Retina (tissue), 1 donor: ENCODE measurements at places on chromosomes 1 and 21.

DNA sequence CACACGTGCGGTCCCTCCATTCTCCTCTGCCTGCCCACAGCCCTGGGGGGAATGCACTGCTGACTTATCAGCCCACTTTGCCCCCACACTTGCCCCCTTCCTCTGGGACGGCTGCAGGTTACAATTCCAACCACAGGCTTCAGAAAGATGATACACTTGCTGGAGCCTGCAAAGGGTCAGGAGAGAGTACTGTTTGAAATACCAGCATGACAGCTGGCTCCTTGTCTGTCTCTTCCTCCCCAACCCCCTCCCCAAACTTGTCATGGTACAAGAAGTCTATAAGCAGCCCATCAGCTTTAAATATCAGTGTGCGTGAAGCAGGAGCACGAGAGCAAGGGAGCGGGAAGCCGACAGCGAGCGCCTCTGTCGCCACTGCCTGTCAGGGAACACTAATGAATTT lies 62.4 kb downstream of the ERI3 start:
- no peak for DNase-seq

DNA sequence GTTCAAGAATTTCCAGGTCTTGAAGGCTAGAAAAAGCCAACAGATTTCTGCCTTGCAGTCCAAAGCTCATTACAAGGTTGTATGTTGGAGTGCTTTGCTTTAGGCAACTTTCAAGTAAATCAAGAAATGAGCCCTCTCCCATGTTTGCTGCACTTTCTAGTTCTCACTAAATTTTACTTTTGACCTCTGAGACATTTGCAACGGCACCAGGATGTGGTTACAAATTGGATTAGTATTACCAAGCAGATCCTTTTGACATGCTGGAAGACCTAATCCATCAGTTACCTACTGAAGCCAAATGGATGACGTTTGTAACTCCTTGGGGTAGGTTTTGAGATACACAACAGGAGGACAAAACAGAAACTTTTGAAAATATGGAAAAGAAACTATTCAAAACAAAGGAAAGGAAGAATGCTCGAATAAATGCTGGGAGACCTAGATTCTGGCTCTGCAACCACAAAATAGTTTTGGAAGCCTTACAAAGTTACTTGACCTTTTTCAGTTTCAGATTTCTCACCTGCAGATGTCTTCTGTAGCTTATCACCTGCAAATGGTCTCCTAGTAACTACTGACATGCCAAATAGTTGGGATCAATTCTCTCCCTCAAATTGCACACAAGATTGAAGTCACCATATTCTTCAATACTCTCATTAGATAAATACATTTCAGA lies 251.7 kb upstream of the ADGRL2 start:
- no peak for DNase-seq

- no peak for DNase-seq
These were observed 68.6 kb downstream of the TGFBR3 start for GRCh38 chr1:91817211-91817905.

- no peak for DNase-seq
These were observed 238.5 kb upstream of the RAB4A start for GRCh38 chr1:229032375-229032774.

- DNase-seq = no peak
These were observed 72.3 kb downstream of the RUSC1 start for GRCh38 chr1:155392898-155393411.

- no peak for DNase-seq
These were observed 320.7 kb downstream of the AJAP1 start for GRCh38 chr1:4974981-4975685.

GRCh38 chr1:92096317-92096716 lies 16.2 kb downstream of the BTBD8 start:
- DNase-seq = no peak

GRCh38 chr21:41164052-41164451 lies 3.9 kb upstream of the BACE2 start:
- DNase-seq = no peak

DNA sequence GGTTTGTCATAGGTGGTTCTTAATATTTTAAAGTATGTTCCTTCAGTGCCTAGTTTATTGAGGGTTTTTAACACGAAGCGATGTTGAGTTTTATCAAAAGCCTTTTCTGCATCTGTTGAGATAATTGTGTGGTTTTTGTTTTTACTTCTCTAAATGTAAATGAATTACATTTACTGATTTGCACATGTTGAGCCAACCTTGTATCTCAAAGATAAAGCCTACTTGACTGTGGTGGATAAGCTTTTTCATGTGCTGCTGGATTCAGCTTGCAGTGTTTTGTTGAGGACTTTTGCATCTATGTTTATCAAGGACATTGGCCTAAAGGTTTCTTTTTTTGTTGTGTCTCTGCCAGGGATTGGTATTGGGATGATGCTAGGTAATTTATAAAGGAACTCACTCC lies 142.5 kb downstream of the PRDM2 start:
- DNase-seq = no peak

DNA sequence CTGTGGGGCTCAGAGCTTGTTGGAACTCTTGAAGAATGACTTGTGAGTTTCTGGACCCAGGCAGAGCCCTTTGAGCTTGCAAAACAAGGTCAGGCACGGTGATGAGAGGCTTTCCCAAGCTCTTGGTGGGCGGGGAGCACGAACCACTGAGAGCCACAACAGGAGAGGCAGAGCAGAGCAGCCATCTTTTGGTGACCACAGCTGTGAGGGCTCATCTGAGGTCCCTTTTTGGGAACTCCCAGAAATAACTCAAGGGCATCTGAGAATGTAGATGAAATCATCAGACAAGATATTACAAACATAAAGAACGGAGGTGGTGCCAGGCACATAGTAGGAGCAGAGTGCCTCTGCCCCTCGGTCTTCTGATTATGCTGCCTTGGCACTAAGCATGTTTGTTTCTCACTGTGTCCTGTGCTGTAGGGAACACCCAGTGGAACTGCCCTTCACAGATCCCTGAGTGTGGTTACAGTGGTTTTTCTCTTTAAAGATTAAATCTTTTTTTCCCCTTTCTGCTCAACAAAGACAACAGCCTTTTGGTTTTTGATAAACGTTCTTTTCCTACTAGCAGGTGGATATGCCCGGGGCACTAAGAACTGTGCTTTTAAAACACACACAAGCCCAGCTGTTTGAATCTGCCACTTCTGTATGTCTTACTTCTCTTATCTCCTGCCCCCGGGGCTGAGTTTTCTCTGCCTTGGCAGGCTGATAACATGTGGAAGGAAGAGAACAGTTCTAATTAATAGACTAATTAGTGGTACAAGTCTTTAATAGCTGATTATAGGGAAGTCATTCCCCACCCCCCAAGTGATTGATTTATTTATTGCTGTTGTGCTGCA lies 37.7 kb downstream of the CD34 start:
- no peak for DNase-seq
